Activated T-cell treated with anti-CD3 and anti-CD28 coated beads, Interleukin-2, amount 50 U/mL, for 1 hour (primary cell): ENCODE measurements at places on chromosomes 7 and 10.
A peak's percentile ranks its signal among the peaks of the same experiment; 100 is the strongest.

- DNase-seq, result no peak
Measured at GRCh38 chr10:553233-553632, 136.2 kb downstream of the DIP2C start.

- DNase-seq, result peak; percentile 51
Measured at GRCh38 chr10:1050554-1050953, 1.6 kb upstream of the IDI1 start.

- DNase-seq, result no peak
Measured at GRCh38 chr10:66723608-66724400, 202.0 kb upstream of the LRRTM3 start.

GRCh38 chr10:133230387-133231195 is 574 bp downstream of the UTF1 start:
- no peak for DNase-seq

DNA sequence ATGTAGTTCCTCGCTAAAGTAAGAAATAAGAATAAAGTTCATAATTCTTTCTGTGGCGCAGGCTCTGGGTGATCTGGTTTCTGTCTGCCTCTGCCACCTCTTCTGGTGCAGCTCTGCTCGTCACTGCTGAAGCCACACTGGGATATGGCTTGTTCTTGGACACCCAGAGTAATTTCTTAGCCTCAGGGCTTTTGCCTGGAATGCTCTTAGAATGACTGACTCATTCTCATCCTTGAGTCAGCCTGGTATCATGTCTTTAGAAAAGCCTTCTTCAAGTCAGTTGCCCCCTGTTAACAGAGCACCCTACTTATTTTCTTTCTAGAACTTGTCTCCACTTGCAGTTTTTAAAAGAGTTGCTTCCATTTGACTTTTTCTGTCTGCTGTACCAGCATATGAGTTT is 2.0 kb downstream of the ZSCAN25 start:
- no peak for DNase-seq
